Heart left ventricle (tissue), 16 donors: ENCODE measurements at places on chromosomes 3 and 15. TPM values are rescaled to one million over a fixed set of nuclear protein-coding genes. Genes with fewer than 3 reads are reported as not detected.

SCN11A gene
- not detected for total RNA-seq

DNA sequence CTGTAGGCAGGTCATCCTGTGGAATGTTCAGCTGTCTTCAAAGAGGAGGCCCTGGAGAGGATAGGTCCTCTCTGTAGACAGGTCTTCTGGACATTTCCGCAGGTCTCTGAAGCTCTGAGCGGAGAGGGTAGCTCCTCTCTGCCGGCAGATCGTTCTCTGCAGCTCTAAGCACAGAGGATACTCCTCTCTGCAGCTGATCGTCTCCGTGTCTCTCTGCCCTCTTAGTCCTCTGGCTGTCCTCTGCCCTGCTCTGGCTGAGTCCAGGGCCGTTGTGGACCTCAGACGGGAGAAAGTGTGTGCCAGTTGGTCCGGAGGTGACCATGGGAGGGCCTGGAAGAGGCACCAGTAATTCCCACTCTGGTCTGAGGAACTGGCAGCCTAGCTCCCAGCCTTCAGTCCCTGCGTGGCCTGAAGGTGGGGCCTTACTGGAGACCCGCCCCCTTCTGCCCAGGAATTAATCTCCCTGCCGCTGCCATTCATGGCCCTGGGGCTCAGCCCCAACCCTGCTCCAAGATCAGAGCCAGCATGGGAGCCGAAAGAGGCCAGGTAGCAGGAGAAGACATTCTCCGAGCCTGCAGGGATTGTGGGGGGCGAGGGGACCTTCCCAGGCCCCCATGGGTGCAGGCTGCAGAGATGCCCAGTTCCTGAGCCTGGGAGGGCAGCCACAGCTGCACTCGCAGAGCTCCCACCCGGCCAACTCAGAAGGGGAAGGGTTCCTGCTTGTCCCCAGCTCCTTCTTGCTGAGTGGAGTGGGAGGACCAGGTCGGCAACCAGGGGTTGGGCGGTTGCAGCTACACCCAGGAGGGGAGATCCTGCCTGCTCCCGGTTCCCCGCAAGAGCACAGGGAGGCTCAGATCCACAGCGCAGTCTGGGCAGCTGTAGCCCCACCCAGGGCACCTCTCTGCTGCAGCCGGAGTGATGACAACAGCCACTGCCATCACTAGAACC, 488.7 kb downstream of the RSL24D1 start:
- no peak for DNase-seq

GRCh38 chr15:58307313-58307961, 124.4 kb upstream of the LIPC start:
- no peak for DNase-seq

DNA sequence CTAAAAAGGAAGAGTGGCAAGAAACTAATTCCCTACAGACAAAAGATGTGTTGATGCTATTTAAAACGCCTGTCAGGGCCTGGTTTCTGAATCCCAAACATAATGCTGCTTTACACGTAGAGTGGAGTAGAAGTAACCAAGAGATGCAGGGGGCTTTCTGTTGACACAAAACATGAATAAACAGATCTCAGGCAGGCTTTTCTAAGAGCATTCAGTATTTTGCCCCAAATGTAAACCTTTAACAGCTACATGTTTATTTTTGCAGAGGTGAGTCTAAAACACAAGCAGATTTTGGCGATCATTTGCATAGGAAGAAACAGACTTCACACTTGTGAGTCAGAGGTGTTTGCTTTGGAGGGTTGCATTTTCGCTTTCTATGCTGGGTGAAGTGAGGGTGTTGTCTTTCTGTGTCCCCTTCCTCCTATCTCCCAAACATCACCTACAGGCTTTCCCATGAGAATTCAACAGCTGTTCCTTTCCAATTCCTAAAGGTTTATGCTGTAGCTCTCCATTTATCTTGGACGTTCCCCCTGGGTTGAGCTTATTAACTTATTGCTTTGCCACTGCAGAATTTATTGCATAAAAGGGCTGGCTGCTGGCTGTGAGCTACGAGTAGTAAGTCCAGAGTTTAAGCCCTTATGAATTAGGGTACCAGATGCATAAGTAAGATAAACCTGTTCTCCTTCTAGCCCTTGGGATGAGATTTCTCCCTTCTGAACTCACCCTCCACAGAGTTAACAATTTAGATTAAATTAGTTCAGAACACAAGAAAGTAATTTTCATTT, 156.7 kb downstream of the DIPK2A start:
- no peak for DNase-seq

DUOXA2 gene
- not detected for total RNA-seq

- DNase-seq = no peak
Observed at GRCh38 chr15:71272932-71273331, 157.7 kb downstream of the THSD4 start.

DNA sequence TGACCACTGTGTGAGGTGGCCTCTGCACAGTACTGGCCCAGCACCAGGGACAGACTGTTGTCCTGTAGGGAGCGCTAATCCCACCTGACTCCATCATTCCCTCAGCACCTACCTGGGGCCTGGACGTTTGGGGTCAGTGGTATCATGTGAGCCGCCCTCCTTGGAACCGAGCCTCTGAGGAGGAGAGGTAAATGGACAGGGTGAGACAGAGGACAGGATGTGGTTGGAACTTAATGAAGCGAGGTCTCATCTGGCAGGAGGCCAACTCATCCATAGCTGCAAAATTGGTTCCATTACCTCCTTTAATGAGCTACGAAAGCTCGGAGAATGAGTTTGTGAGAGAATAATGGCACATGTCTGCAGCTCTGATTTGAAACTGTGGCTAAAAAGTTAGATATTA, 13.9 kb downstream of the MAPKAPK3 start:
- no peak for DNase-seq

FANCD2 gene
- total RNA-seq = 0.97 TPM

DNA sequence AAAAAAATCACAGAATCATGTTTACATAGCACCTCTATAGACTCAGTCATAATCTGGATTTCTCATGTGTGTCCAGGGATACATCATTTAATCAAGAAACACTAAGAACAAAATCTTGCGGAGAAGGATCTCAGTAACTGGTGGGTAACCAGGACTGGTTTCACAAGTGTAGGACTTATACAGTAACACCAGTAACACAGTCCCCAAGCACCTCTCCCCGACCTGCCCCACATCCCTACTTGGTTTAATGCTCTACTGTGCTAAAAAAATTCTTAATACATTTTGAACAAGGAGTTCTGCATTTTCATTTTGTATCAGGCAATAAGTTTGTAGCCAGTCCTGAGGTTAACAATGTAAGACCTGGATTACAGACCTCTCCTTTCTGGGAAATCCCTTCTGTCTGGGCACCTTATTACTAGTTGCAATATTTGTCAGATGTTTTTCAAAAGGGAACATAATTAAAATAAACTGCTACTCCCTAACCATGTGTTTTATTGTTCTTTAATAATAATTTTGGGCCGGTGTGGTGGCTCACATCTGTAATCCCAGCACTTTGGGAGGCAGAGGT, 57.6 kb upstream of the BBX start:
- DNase-seq = no peak

DPPA4 gene
- total RNA-seq = not detected

DNA sequence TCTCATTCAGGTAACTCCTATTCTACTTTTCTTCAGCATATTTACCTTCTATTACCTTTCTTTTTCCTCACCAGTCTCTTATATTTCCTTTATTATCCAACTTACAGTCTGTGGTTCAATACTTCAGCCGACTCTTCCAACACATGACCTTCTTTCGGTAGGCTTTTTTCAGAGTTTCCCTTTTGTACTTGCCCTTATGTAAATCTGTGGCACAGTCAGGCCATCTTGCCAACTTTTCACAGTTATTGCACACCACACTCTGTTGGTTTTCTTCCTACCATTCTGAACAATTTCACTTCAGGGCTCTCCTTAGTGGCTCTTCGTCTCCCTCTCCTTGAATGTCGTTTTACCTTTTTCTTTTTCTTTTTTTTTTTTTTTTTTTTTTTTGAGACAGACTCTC, 427.8 kb downstream of the LPP start:
- DNase-seq = no peak

- DNase-seq = no peak
Observed at GRCh38 chr15:70720228-70721016, 42.9 kb downstream of the UACA start.

- no peak for DNase-seq
Observed at GRCh38 chr15:27222479-27222878, 251.5 kb downstream of the GABRG3 start.

DNA sequence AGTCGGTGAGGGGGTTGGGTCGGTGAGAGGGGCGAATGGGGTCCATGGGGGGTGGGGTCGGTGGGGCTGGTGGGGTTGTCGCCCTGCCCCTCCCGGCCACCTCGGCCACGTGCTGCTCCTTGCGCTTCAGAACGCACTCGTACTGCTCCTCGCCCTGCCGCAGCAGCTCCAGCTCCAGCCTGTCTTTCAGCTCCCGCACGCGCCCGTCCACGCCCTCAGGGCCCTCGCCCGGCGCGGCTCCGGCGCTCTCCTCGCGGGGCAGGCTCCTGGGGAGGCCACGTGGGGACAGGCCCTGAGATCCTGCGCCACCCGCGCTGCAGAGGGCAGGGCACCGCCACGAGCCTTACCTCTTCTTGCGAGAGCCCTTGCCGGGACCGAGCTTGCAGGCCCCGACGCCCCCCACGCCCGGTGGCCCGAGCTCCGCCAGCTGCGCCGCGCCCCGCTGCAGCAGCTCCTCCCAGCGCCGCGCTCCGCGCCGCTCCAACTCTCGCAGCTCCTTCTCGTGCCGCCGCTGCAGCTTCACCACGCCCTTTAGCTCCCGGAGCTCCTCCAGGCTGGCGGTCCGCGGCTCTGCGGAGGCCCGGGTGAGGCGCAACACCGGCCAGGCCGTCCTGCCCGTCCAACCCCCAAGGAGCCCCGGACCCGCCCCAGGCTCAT, 8.2 kb upstream of the ANKRD63 start:
- peak; percentile 64 for DNase-seq

DNA sequence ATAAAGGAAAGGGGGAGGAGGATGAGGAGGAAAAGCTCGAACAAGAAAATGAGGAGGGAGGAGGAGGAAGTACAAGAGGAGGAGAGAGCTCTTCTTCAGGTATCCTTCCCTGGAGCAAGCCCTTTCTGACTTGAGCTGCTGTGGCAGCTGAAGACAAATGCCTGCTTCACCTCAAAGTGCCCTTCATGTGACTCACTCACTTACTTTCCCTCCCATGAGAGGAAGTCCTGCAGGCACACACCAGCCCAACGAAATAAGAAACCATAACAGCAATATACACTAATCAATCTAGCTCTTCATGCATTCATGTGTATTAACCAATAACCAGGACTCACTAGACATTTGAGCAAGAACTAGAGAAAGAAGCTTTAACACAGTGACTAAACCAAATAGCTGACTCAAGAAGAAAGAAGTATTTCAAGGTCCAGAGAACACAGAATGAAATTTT, 251.9 kb downstream of the IGSF11 start:
- no peak for DNase-seq

DNA sequence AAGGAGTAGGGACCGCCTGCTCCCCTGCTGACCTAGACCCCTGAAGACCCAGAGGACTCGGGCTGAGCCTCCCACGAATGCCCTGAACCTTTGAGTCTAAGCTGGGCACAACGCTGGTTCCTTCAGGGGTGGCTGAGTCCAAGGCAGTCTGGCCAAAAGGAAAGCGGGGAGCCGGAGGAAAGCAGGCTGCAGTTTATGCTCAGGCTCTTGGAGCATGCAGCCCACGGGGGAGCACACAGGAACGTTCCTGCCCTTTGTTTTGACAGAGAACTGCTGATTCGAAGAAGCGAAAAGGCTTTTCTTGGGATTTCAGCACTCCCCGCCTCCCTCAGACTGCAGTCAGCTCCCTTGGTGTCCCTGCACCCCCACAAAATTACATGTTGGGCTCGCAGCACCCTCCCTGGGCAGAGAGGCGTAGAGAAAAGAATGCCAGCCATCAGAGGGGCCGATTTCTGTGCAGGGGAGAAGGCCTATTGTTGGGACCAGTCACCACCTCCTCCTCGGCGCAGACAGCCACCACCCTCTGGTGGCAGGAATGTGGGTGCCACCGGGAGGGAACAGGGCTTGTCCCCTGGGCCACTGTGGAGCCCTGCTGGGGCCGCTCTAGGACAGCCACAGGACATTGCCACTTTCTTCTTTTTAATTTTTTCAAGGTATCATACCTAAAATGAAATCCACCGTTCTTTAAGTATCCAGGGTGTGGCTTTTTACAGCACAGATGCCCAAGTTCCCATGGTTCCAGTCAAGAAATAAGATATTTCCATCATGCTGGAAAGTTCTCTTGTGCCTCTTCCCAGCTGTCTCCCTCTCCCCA, 72.2 kb downstream of the SMAD6 start:
- peak; percentile 87 for DNase-seq

DNA sequence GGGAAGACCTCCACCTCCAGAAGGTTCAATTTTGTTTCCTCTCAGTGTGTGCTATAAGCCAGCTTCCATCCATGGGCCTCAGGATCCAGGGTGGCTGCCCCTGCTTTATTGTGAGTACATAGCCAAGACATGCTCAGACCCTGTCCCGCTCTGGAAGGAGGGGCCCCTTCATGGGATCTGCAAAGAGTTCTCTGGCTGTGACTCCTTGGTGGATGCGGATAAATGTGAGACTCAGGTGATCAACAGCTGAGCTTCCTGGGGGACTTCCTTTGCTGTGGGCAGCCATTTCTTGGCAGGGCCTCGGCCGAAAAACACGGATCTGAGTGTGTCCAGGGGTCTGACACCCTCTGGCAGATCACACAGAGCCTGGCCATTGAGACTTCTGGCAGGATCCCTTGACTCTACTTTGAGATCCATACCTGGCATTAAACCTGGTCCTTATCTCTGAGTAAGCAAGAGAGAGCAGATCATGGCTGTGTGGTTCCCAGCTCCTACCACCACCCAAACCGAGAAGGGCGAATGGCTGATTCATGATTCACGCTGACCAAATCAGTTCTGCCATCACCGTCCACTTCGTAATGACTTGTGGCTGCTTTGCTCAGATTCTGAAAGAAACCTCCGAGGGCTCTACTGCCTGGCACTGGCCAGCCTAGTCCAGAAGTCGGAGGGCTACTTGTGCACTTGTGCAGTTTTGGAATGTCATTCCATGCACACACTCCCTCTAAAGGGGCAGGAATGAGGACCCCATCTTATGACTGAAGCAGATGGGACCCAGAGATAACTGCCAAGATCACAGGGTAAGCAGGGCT, 68.1 kb downstream of the SENP2 start:
- no peak for DNase-seq

DNA sequence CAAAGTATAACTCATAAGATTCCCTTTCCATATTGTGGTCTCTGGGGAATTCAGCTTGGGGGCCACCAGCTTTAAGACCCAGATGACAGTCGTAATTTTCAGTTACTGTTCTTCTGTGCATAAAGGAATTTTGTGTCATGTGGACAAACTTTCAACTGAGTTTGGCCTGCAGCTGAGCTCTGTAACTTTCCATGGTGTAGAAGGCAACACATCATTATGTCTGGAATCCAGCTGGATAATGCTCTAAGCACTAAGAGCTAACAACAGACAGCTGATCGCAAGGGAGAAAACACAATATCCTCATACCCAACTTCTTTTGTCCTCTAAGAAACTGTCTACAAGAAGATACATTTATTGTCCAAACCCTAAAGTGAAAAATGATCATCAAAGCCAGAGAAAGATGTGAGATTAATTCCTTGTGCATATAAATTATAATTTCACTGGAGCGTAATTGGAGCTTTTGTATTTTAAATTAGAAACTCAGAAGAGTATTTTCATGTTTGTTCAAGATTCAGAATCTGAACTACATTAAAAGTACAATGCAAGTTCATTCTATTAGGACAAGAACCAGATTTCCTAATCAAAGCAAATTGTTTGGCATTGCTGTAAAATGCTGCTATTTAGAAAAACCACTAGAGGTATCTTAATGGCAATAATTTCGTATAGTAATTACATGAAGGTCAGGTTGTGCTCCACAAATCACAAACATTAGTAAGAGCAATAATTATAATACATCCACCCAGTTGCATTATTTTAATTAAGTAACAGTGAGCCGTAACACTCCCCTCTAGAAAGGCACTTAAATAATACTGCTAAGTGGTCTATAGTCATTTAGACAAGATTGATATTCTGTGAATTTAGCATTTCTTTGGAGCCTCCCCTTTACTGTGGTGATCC, 218.8 kb downstream of the ATP8B4 start:
- DNase-seq = no peak
